Muscle of back (tissue), 13 donors: ENCODE measurements at places on chromosomes 2 and 18. TPM values are rescaled to one million over a fixed set of nuclear protein-coding genes. Genes with fewer than 3 reads are reported as not detected.

TEKT4 gene
- polyA plus RNA-seq, result not detected

GRCh38 chr2:180578441-180578840 is 402.0 kb upstream of the UBE2E3 start:
- DNase-seq, result no peak

CXCR4 gene
- polyA plus RNA-seq, result 43.6 TPM

DNA sequence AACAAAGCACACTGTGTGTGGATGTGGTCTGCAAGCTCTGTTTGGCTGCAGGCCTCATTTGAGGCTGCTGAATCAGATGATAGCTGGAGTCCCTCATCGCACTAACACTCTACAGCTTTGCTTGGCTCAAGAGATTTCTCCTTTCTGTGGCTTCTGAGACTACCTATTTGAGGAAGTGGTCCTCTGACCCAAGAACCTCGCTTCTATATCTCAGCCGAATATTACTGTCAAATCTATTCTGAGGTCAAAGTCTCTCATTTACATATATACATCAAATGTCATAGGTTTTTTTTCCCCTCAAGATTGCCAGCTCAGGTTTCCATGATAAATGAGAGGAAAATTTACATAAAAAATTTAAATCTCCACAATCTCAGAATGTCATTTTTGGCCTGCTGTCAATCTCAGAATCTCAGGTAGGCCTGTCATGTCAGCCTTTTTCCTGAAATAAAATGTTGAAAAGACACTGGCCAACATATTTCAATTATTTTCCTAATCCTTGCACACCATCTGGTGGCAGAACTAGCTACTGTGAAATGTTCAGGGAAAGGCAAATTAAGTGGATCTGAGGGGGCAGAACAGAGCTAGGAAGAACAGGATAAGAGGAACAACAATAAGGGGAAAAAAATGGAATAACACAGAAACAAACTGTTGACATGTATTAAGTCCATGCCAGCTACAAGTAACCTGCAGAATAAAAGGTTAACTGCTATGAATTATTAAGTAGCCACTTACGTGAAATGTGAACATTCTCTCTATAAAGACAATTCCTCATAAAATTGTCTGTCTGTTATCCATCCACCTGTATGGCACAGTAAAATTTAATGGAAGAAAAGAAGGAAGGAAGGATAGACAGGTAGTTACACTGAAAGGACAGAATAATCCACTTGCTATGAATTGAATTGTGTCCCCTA is 39.3 kb downstream of the AP1S3 start:
- DNase-seq, result peak; percentile 42

RABL2A gene
- 13.0 TPM for polyA plus RNA-seq

- no peak for DNase-seq
These were observed 104.9 kb upstream of the MGAT5 start for GRCh38 chr2:134148843-134149472.

- DNase-seq, result no peak
These were observed 8.8 kb upstream of the SNED1 start for GRCh38 chr2:240989451-240990265.

- no peak for DNase-seq
These were observed 49.3 kb downstream of the DSEL start for GRCh38 chr18:67467188-67467587.

TNS1 gene
- 109 TPM for polyA plus RNA-seq

DNA sequence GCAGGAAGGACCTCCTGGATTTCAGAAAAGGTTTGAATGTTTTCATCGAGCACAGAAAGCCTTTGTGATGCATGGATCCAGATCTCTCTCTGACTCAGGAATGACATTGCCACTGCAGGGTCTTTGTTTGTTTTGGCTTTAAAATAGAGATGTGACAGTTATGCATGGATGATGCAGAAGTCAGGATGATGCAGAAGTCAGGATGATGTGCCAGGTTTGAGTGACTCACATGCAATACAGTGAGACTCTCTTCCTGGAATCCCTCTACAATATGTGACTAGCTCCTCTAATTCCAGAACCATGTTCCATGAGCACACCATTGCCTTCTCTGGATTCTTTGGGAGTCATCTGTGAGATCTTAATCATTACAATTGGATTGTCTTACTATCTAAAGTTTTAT is 177.9 kb upstream of the RAB6C start:
- DNase-seq, result no peak

GCA gene
- 18.8 TPM for polyA plus RNA-seq

GTF3C2 gene
- 28.0 TPM for polyA plus RNA-seq

DNA sequence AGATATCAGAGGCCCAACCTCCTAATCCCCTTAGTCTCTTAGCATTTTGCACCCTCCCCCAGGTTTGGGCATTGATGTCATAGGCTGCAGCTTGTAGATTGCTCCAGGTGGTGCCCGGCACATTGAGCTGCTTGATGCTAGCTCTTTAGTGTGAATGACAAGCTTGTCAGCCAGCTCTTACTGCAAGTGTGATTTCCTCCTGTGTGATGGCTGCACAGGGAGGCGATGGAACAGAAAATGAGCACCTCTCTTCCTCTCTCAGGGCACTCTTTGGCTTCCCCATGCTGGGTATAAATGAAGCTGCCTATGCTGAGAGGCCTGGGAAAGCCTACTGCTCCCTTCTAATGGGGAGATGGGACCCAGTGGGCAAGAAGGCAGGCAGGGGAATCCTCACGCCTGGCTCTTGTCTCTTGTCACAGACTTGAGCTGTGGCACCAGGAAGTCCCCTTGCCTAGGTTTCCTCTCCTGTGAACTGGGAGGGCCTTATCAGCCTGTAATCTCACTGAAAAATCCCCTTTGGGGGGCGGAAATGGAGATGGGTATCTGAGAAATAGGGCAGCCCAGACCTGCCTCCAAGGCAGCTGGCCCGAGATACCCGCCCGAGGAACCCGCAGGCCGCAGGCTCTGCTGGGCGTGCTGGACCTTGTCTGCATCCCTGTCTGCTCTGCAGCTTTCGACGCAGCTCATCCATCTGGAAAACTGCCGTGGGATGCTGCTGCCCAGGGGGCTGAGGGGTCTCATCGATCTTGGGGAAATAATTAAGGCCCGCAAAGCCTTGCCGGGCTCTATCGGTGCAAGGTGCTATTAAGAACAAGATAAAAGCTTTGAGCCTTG is 163.5 kb upstream of the CXCR4 start:
- no peak for DNase-seq

GRCh38 chr2:70505613-70506391 is 47.8 kb downstream of the TGFA start:
- no peak for DNase-seq

DNA sequence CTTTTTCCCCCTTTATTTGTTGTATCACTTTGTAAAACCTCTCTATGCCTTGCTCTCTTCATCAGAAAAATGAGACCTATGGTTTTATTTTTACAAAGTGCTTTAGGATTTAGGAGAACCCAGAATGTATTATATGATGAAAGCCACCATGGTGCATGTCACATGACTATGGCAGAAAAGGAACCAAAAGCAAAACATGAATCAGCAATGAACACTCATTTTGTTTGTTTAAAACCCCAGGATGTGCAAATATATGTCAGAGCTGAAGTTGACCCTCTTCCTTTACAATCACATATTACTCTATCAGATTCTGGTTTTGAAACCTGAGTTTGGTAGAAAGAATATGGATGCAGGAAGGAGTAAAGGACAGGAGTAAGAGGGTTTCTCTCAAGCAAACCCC is 70.0 kb downstream of the FIGN start:
- no peak for DNase-seq

INO80B gene
- 20.2 TPM for polyA plus RNA-seq

- no peak for DNase-seq
These were observed 89.5 kb downstream of the AAK1 start for GRCh38 chr2:69553991-69554390.

GRCh38 chr2:167401309-167401708 is 513.0 kb downstream of the XIRP2 start:
- no peak for DNase-seq

- no peak for DNase-seq
These were observed 2.4 kb downstream of the CYP27C1 start for GRCh38 chr2:127217470-127218325.

DNA sequence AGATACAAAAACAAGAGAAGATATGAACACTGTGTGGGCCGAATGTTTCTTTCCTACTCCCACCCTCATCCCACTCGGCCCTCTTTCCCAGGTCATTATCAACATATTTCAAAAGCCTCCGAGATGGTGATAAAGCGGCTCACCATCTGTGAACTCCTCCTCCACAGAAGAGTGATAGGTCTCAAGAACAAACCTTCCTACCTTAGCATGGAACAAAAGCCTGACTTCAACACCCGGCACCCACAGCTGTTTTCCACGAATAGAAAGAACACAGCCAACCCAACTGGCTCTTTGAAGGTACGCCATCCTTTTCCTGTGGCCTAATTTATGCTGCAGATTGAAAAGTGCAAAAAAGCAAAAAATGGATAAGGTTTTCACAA is 28.8 kb downstream of the BCL2 start:
- DNase-seq, result no peak

DNA sequence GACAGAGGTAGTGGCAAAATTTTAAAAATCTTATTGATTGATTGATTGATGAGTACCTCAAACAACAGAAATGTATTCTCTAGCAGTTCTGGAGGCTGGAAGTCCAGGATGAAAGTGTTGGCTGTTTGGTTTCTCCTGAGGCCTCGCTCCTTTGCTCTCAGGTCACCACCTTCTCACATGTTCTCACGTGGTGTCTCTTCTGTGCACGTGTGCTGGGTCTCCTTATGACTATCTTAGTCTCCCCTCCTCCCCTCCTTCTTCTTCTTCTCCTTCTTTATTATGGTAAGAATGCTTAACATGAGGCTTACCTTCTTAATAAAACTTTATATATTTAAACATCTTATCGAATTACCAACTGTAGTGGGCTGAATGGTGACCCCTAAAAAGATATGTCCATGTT is 446.0 kb upstream of the SPHKAP start:
- DNase-seq, result no peak

- no peak for DNase-seq
These were observed 490.9 kb downstream of the FBXO15 start for GRCh38 chr18:73656691-73657090.

SGPP2 gene
- 3.8 TPM for polyA plus RNA-seq

GRCh38 chr2:197576631-197577030 is 60.8 kb downstream of the MOB4 start:
- peak; percentile 48 for DNase-seq

GRCh38 chr2:211498551-211499205 is 942.3 kb downstream of the CPS1 start:
- DNase-seq, result no peak

- no peak for DNase-seq
These were observed 125.6 kb upstream of the PKDCC start for GRCh38 chr2:41922177-41922576.

UGT1A9 gene
- polyA plus RNA-seq, result not detected

AGAP1 gene
- polyA plus RNA-seq, result 28.0 TPM

ATP5MC3 gene
- 237 TPM for polyA plus RNA-seq

DNA sequence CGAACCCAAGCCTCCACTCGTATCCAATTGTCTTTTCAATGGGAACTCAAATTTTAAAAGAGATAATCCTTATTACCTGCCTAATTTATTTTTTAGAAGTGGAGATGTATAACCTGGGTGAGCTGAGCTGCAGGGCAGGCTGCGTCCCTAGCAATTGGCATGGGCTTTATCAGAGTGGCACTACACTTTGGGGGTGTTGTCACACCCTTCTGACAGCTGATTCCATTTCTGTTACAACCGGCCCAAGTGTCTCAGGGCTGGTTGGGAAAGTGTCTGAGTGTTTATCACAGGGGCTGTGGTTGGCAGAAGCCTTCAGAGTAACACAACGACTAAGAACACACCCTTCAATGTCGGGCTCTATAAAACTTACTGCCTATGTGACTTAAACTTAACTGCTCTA is 295.0 kb downstream of the SMAD2 start:
- DNase-seq, result no peak

STARD6 gene
- not detected for polyA plus RNA-seq

- peak; percentile 12 for DNase-seq
These were observed 5.1 kb downstream of the DLX2 start for GRCh38 chr2:172097557-172098131.

- DNase-seq, result no peak
These were observed 17.3 kb upstream of the KCNF1 start for GRCh38 chr2:10894264-10894935.

DNA sequence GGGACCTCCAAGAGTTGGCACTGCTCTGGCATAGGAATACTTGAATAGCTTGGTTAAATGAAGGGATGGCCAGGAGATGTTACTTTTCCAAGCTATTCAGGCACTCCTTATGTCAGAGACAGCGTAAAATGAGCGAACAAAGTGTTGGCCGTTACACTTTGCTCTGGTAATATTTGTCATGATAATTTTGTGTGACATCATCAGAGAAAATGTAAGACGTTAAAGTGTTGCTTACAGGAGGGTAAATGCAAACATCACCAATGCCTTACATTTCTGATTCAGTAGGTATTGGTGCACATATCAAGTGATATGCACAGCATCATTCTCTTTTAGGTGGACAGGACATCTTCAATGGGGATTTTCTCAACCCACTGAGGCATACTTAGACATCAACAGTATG is 46.0 kb downstream of the PLEKHA3 start:
- DNase-seq, result no peak

- DNase-seq, result no peak
These were observed 17.7 kb downstream of the PLA2R1 start for GRCh38 chr2:160044728-160045127.

DNA sequence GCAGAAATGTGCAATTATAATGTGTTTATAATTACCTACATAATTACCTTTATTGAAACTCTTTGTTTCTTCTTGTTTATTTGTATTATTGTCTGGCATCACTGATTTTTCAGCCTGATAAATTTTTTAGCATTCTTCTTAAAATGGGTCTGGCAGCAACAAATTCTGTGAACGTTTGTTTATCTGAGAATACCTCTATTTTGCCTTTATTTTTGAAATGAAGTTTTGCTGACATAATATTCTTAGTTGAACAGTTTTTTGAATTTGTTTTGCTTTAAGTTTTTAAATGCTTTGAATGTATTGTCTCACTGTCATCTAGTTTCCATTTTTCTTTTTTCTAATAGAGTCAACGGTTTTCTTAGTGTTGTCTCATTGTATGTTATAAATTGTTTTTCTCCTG is 1152.0 kb upstream of the CDH2 start:
- DNase-seq, result no peak

DNA sequence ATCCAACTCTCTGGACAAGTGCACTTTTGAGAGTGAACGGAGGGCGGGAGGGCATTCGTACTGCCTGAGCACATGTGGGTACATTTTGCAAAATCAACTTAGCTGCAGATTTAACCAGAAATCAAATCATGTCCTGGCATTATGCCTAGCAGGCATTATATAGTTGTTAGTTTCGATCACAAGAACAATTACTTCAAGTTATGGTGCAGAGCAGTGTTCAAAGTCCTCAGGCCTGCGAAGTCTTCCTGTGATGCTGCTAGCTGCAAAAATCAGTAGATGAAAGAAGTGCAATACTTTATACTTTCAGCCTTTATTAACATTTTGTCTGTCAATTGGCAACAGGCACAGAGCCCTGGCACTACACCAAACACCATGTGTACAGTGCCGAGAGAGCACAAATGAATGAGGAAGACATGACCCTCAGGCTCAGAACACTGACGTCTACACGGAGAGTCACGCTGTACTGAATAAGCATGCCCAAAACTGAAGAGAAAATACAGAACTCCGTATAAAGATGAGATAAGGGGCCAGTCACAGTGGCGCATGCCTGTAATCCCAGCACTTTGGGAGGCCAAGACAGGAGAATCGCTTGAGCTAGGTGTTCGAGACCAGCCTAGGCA is 92.1 kb upstream of the CREB1 start:
- no peak for DNase-seq

GRCh38 chr2:160652236-160652635 is 158.6 kb upstream of the RBMS1 start:
- no peak for DNase-seq

KATNAL2 gene
- 9.7 TPM for polyA plus RNA-seq

- DNase-seq, result no peak
These were observed 211.5 kb upstream of the GCFC2 start for GRCh38 chr2:75922191-75922590.

UNC80 gene
- 2.6 TPM for polyA plus RNA-seq
